ENCODE measurements at places on chromosomes 2 and 18.

GRCh38 chr18:8812631-8813030, 107.3 kb downstream of the MTCL1 start:
- DNase-seq: no peak

DNA sequence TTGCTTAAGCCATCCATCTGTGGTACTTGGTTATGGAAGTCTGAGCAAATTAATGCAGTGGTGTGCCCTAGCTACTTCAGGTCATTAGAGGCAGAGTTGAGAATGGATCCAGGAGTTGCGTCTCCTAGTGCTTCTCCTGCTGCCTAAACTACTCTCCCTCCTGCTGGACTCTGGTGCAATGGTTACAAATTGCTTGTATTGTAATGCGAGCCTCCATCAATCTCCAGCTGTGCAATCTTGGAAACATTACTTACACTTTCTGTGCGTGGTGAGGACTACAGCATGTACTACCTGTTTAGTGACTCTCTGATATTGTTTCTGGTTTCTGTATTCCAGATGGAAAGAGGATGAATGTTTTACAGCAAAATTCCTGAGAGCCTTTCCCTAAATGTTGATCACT, 119.0 kb upstream of the CYRIA start:
- DNase-seq: no peak

GRCh38 chr18:13471198-13471845, 252.8 kb downstream of the LDLRAD4 start:
- no peak for DNase-seq

DNA sequence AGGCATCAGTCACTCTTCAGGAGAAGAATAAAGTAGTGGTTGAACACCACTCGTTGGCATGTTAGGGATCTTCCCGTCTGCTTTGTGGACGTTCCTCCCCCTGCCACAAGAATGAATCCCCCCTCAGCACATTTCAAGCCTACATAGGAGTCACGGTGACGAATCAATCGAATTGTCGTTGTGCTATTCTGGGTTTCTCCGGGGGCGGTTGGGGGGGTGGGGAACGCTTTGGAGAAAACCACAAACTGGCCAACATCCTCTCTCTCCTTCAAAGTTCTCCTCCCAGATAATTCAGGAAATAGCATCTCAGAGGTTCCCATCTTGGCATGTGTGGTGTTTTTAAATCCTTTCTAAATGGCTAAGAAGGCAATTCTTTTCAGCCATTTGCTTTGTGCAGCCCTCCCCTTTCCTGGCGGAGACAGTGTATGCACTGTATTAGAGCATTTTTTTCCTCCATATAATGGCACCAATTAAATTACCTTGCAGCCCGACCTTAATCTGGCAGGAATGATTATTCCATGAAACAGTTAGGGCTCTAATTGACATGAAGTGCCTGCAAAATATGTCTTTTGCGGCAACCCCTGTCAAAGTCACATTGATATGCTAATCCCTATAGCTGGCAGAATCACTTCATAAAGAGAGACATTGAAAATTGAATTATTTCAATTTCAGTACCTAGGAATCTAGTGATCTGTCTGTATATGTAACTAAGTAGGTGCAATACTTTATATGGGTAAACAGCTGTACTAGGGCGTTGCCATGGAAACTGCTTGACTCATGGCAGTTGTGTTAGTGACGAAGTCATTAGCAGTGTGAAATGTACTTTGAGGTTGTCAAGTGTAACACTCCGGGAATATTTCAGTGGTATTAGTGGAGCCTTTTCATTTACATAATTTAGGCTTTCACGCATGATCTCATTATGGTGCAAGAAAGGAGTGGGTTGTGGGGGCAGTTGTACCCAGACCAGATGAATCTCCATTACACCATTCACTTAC, 323.4 kb upstream of the SLC14A2 start:
- DNase-seq: no peak

GRCh38 chr2:37665043-37665442, 6.4 kb downstream of the CDC42EP3 start:
- no peak for DNase-seq

DNA sequence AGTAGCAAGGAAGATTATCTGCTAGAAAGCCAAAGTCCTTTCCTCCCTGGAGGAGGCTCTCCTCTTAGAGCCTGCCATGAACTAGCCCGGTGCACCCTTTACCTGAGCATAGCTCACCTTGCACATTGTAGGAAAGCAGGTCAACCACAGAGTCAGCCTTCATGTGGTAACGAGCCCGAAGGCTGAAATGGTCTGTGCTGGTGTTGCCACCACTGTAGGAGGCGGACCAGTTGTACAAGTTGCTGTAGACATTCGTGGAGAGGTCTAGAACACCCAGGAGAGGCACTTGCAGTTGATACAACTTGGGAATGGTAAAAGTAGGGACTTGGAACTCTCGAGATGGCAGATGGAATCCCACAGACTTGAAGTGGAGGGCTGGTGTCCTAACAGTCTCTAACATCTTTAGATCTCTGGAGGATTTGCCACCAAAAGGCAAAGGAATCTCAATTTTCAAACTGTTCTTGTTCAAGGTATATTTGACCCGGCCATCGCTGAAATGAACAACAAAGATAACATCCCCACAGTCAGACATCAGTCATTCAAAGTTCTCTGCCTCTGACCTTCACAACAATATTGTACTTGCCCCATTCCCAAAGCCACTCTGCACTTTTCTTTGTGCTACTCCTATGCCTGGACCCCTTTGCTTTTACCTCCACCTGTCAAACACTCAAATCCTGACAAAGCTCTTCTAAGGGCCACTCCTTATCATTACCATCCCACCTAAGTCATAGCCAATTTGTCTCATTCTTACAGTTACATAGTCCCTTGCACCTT, 30.6 kb downstream of the APOB start:
- no peak for DNase-seq

DNA sequence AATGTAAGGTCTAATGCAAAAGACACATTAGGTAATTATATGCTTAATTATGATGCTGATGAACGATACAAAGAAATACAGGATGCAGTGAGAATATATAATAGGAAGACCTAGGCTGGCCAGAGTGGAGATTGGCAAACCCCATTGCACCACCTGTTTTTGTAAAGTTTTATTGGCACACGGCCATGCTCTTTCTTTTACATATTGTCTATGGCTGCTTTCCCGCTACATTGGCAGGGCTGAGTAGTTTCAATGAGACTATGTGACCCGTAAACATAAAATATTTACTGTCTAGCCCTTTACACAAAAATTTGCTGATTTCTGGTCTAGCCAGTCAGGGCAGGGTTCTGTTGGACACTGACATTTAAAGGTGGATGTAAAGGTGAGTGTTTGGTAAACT, 5.4 kb downstream of the SEC11C start:
- no peak for DNase-seq

DNA sequence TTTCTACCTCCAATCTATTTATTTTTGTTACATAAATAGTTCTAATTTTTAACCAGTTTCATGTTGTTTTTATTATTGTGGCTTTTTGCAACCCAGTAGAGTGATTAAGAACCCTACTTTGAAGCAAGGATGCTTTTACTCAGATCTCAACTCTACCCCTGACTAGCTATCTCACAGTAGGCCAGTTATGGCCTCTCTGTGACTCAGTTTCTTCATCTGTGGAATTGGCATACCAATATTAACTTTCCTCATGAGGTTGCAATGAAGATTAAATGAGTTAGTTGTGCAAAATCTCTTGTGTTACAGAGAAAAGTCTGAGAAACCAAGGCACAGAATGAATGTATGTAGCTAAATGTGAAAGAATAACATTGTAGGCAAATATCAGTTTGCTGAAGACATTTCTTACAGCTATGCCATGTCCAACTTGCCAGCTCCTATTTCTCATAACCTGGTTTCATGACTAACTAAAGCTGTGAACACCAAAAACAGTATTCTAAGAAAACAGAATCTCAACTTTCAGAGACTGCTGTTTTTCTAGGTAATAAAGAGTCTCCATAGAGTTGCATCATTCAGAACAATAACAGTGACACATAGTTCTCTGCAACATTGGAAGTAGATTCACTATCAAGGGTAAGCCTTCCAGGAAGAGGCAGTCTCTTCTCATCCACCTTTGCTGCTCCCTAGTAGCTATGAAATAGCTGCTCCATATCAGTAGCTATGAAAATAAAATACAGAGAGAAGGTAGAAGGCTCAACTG, 33.2 kb upstream of the CYTIP start:
- DNase-seq: no peak

DNA sequence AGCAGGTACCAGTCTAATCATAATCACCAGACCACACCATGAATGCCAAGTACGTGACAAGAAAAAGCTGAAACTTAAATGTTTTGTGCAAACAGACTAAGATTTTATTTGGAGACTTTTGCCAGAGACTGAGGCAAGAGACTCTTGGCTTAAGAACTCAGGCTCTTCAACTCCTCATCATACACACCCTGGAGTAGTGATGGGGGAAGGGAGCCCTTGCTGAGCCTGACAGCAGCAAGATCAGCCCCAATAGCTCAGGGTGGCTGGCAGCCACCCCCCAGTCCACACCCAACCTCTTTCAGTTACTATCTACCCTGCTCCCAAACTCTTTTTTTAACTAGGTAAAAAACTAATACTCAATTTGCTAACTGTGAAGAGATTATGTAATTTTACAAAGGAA, 114.8 kb downstream of the CCBE1 start:
- no peak for DNase-seq

- no peak for DNase-seq
Observed at GRCh38 chr18:63140997-63141777, 178.4 kb downstream of the BCL2 start.

- no peak for DNase-seq
Observed at GRCh38 chr18:73478191-73478590, 610.4 kb upstream of the NETO1 start.

GRCh38 chr18:11219571-11219970, 70.2 kb upstream of the PIEZO2 start:
- DNase-seq: no peak

GRCh38 chr2:29619689-29620088, 301.7 kb downstream of the ALK start:
- no peak for DNase-seq

- no peak for DNase-seq
Observed at GRCh38 chr2:67663776-67664175, 266.6 kb downstream of the ETAA1 start.

- no peak for DNase-seq
Observed at GRCh38 chr2:209074711-209075110, 349.1 kb upstream of the MAP2 start.

GRCh38 chr2:167388497-167388896, 500.2 kb downstream of the XIRP2 start:
- DNase-seq: no peak

DNA sequence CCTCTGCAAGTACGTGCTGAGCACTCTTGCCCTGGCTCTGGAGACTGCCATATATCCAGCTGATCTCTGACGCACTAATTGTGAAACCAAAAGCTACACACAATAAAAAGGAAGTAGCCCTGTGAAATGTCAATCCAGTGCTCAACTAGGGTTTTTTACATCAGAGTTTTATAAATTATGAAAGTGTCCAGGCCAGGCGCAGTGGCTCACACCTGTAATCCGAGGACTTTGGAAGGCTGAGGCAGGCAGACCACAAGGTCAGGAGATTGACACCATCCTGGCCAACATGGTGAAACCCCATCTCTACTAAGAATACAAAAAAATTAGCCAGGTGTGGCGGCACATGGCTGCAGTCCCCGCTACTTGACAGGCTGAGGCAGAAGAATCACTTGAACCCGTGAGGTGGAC, 24.5 kb upstream of the PEX13 start:
- DNase-seq: no peak

- no peak for DNase-seq
Observed at GRCh38 chr2:52639692-52640091, 1127.9 kb upstream of the CHAC2 start.

- DNase-seq: no peak
Observed at GRCh38 chr2:178843697-178844096, 36.5 kb upstream of the TTN start.

- DNase-seq: no peak
Observed at GRCh38 chr2:233400341-233400740, 46.0 kb downstream of the DGKD start.

DNA sequence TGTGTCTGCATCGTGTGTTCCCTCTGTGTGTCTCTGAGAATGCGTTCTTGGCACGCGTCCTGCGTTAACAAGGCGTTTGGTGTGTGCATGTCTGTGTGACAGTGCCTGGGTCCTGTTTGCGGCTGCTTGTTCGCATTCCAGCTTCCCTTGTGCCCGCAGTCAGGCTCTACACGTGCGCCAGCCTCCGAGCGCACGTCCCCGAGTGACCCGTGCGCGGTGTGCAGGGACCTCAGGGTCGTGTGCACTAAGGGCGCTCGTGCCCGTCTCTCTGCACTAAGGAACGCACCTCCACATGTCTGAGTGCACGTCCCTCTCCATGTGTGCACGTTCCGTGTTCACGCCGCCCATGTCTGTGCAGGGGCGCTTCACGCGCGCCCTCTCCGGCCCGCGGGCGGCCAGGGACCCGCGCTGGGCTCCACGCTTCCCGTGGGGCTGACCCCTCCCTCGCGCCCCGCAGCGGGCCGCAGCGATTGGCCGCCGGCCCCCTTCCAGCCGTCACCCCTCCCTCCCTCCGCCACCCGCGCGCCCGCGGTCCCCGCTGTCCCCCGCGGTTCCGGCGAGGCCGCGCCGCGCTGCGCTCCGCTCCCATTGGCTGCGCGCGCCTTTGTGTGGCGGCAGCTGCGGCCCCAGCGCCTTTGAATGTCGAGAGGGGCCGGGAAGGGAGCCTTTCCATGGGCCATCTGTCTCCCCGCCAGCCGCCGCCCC, 229.4 kb downstream of the HAUS1 start:
- no peak for DNase-seq

- DNase-seq: no peak
Observed at GRCh38 chr2:97752342-97753334, 39.3 kb downstream of the ZAP70 start.

DNA sequence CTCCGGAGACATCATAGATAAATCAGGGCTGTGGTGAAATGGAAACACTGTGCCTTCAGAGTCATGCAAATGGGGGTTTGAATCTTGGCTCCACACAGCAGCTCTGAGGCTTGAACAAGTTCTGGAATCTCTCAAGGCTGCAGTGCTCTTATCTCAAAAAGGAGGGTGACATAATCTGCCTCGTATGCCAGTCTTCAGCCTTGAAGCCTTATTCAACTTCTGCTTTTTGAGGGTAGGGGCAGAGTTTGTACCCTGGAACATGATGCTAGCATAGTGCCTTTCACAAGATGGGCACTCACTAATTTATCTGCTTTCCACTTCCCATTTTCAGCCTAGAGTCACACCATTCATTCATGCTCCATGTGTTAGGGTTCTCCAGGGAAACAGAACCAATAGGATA, 42.3 kb downstream of the GATA6 start:
- DNase-seq: no peak

- no peak for DNase-seq
Observed at GRCh38 chr2:128607911-128608506, 289.3 kb upstream of the HS6ST1 start.
